ENCODE measurements at places on chromosomes 12 and 14.

GRCh38 chr12:122076743-122077495 is 1.6 kb upstream of the MLXIP start:
- no peak for DNase-seq

DNA sequence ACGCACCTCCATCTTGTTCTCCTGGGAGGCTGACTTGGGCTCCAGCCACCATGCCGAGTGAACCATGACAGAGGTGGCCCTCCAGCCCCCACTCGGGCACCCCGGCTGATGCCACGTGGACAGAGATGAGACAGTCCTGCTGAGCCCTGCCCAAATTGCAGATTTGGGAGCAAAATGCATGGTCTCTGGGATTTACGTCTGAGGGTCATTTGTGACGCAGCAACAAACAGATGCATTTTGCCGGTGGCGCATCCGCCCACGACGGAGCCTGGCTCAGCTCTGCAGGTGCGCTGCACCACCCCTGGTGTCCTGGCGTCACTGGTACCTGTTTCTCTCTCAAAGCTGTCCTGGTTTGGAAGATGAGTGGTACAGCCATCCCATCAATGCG is 31.1 kb upstream of the INF2 start:
- DNase-seq: no peak

GRCh38 chr12:89521364-89522223 is 3.0 kb downstream of the GALNT4 start:
- no peak for DNase-seq

DNA sequence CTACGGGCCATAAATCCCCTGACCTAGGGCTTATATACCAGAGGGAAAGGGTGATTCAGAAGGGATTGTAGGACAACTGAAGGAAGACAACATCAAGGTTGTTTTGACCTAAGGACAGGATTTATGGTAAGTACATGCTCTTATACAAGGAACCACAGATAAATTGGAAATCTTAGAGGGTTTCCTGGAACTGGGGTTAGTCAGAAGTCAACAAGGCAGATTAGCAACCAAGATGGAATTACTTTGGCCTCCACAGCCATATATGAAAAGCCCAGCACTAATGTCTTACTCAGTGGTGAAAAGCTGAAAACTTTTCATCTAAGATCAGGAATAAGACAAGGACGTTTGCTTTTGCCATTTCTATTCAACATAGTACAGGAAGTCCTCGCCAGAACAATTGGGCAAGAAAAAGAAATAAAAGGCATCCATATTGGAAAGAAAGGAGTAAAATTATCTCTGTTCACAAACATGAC is 5.4 kb downstream of the TMBIM4 start:
- no peak for DNase-seq

DNA sequence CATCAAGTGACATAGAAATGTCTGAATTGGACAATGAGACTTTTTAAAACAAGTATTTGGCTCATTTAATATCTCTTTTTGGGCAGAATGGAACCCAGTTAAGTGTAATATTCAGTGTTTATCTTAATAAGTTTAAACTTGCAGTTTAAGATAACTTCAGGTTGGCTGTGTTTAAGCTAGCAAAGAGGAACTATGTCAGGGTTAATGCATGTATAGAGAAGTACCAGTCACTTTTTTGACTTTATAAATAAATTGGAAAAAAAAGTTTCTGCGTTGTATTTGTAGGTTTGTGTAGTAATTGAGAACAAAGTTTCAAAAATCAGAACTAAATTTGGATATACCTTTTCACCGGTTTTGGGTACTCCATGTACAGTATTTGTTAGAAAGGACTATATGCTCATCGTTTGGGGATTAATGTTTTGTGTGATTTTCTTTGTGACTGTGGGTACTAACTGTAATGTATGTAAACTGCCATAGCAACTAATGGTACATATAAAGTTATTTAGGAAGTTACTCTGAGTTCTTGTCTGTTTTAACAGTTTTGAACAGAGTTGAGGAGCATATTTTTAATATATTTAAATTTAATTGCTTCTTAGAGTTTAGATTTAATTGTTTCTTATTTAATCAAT is 4.5 kb downstream of the HMGA2 start:
- no peak for DNase-seq

DNA sequence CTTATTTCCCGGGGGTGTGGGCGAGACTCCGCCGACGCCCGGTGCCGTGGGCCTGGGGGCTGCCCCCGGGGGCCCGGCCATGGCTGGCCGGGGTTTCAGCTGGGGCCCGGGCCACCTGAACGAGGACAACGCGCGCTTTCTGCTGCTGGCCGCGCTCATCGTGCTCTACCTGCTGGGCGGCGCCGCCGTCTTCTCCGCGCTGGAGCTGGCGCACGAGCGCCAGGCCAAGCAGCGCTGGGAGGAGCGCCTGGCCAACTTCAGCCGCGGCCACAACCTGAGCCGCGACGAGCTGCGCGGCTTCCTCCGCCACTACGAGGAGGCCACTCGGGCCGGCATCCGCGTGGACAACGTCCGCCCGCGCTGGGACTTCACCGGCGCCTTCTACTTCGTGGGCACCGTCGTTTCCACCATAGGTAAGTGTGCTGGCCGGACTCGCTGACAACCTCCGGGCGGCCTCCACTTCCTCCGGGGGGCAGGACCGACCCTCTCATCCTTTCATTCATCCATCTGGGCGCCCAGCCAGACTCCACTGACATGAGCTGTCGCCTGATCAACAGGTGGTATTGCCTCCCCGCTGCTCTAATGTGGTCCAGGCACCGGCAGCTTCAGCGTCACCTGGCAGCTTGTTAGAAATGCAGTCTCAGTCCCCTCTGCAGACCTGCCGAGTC is 467 bp downstream of the KCNK13 start:
- no peak for DNase-seq

DNA sequence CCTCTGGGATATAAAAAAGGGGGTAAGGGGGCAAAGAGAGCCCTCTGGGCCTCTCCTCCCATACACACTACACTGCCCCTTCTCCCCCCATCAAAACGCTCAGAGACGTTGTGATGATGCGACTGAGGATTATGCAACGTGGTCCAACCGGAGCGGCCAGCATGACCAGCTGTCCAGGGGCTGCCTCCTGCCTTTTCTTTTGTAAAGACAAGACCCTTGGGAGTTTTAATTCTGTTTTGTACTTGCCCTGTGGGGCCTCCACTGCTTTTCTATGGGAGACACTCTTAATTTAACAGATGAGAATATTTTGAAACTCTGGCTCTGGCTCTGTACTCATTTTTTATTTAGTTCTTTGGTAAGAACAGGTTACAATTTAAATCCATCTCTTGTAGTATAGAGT is 7.2 kb downstream of the MBD6 start:
- DNase-seq: no peak

DNA sequence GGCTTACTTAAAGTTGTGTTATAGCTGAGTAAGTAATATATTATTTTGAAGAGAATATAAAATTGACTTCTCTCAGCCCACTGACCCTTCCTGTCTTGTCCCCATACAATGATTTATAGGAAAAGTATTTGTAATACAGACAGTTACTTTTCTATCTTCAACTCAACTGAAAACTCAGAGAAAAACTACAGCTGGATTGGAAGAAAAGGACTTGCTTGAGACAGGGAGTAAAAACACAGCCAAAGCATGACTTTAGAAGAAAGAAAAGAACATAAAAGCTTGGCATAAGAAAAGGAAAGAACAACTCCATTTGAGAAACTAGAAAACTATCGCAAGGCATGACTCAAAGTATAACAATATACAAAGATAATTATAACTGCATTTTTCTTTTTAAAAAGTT is 57.5 kb downstream of the MSRB3 start:
- no peak for DNase-seq

- no peak for DNase-seq
Measured at GRCh38 chr12:28568118-28568517, 377.9 kb downstream of the CCDC91 start.

- no peak for DNase-seq
Measured at GRCh38 chr12:55694651-55695050, 13.1 kb downstream of the ITGA7 start.

- DNase-seq: no peak
Measured at GRCh38 chr12:123356159-123356670, 8.4 kb downstream of the SBNO1 start.

DNA sequence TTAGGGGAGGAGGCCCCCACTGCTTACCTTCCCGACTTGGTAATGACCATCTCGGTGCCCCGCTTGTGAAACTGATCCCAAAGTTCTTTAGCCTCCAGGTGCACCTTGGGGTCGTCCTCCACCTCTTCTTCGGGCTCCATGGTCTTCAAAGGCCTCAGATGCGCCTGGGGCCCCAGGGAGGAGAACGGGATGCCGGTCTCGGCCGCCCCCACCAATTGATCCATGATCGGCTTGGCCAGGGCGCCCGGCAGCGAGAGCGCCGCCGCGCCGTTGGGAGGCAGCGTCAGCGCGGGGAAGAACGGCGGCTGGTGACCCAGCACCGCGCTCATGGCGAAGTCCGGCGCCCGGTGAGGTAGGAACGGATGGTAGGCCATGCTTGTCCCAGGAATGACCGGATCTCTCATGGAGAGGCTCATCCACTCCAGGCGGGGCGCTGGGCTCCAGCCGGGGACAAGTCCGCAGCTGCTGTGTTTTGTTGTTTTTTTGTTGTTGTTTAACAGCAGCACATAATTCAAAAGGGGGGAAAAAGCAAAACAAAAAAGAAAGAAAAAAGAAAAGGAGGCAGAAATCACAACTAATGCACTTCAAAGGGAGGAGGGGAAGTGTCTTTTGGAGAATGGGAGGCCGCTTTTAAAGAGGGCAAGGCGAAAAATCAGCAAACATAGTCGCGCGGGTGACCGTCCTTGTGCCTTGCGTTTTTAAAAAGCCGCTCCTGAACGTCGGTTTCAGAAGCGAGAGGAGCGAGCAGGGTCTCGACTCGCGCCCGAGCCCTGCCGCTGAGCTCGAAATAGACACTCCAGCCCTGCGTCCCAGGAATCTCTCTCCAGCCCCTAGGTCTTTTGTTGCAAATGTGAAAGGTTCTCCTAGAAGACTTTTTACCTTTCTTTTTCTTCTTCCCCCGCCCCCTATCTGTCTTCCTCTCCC is 928 bp downstream of the TBX3 start:
- DNase-seq: no peak

GRCh38 chr12:31663576-31663975 is 4.1 kb downstream of the ETFBKMT start:
- no peak for DNase-seq

GRCh38 chr14:62213516-62213915 is 451.3 kb downstream of the SNAPC1 start:
- no peak for DNase-seq

GRCh38 chr14:43591776-43592175 is 915.3 kb downstream of the FSCB start:
- no peak for DNase-seq

DNA sequence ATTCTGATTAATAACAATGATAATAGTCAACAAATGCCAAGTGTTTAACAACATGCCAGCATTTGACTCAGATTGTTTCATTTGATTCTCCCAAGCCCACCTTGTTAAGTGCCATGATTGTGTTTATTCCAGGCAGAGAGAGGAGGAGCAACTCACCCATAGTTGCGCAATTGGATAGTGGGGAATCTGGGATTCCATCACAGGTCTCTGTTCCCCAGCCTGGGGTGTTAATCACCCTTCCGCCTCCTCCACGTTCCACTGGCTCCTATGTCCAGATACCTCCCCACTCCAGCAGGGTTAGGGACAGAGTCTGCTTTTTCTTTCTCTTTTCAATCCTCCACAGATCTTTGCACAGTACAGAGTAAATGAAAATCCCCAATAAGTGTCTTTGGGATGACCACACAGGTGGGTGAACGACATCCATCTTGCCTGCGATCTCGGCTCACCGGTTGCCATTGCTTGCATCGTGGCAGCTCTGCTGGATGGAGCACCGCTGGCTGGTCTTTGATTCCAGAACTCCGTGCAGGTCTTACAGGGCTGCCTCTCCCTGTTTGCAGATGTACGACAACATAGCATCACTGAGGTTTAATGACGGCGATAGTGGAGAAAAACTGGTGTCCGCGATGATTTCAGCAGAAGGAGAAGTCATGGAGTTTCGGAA is 78.8 kb downstream of the DNAH10 start:
- DNase-seq: no peak

DNA sequence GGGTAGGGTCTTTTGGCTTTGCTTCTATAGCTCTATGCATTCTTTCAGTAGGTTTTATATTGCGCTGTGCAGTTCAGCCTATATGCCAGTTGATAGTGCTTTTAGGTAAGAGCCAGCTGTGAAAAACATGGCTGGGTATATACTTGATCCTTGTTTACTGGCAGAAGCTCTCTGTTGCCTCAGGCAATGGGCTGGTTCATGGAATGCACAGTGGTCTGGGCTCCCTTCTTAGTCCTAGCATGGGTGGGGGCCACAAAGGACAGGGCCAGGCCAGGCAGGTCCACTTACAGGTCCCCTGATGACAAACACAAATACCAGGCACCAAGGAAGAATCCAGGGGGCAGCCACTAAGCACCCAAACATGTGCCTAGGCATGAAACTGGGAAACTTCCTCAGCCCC is 240.7 kb downstream of the SEC23A start:
- no peak for DNase-seq

- DNase-seq: no peak
Measured at GRCh38 chr12:107042801-107043200, 50.5 kb downstream of the CRY1 start.

Measured in T follicular helper cell (primary cell).